ENCODE measurements at places on chromosomes 2 and 18.

- DNase-seq, result no peak
Measured at GRCh38 chr2:58204195-58204959, 36.7 kb downstream of the FANCL start.

- no peak for DNase-seq
Measured at GRCh38 chr2:85414761-85415553, 3.6 kb upstream of the SH2D6 start.

- DNase-seq, result no peak
Measured at GRCh38 chr18:70374154-70374553, 85.3 kb downstream of the SOCS6 start.

GRCh38 chr2:124450481-124450880, 425.4 kb downstream of the CNTNAP5 start:
- DNase-seq, result no peak

- no peak for DNase-seq
Measured at GRCh38 chr18:31439807-31440325, 7.7 kb upstream of the DSG3 start.

GRCh38 chr2:148764815-148765214, 110.2 kb upstream of the KIF5C start:
- no peak for DNase-seq

DNA sequence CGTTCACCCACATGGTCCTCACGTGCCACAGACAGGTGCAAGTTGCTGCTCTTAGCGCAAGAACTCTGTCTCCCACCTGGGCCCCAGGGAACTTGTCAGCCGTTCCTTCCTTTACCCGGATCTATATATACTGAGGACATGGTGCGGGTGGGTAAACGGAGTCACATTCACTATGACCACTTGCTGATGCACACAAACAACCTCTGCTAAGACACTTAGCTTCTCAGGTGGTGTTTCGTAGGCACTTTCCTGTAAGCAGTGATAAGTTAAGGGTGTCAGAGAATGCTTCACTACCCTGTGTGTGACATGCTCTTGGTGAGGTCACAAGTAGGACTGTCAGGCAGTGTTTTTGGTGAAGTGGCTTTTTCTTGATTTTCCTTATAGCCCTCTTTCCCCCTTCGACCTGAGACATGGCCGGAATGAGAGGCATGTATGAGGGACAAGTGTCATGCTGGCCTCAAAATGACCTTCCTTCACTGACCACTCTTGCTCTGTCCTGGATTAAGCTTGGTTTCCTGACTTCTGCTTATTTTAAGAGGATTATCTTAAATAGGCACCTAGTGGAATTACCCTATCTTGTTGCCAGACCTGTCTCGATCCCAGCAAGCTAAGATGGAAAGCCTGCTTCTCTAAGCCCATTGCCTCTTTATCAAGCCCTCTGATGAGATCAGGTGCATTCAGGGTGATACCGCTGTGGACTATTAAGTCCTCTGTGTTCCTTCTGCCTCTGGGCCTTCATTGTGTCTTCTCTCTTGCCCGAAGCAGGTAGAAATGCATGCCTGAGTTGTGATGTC, 97.1 kb upstream of the CELF4 start:
- no peak for DNase-seq

- no peak for DNase-seq
Measured at GRCh38 chr2:21646345-21646744, 522.6 kb downstream of the TDRD15 start.

GRCh38 chr2:96832754-96833507, 10.9 kb downstream of the ANKRD23 start:
- DNase-seq, result no peak

- DNase-seq, result no peak
Measured at GRCh38 chr2:133109772-133110171, 439.8 kb upstream of the LYPD1 start.

- no peak for DNase-seq
Measured at GRCh38 chr2:70116936-70117552, 29.8 kb downstream of the PCBP1 start.

DNA sequence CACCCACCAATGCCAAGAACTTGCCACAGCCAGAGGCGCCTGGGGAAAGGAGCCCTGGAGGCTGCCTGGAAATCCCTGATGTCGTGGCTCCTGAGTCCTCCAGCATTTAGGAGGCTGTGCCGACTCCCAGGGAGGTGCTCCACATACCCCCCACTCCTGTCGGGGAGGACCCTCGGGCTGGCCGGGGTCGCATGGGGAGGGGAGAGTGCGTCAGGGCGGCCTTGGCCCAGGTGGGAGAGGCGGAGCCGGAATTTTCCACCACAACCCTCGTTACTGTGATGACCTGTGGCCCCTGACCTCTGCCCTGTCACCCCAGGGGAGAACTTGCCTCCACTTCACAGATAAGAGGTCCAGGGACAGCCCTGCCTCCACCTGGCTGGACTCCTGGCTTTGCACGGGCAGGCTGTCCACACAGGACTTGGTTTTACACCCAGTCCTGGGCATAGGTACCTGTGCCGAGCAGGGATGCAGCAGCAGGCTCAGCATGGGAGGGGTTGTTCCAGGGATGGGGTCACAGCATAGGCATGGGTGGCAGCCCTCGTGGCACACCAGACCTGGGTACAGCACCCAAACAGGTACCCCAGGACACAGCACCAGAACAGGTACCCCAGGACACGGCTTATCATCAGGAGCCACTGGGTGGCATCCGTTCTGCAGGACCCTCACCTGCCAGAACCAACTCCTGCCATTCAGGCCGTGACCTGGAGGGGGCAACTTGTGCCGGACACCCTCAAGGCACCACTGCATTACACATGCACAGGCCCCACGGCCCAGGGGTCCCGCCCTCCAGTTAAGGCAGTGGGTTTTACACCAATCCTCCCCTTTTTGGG, 12.3 kb upstream of the AGXT start:
- DNase-seq, result no peak

GRCh38 chr2:99485824-99486223, 4.0 kb downstream of the REV1 start:
- DNase-seq, result no peak

- no peak for DNase-seq
Measured at GRCh38 chr2:16746833-16747232, 81.2 kb upstream of the CYRIA start.

- no peak for DNase-seq
Measured at GRCh38 chr18:70181015-70181414, 24.5 kb downstream of the RTTN start.

GRCh38 chr18:32443706-32444215, 26.9 kb downstream of the GAREM1 start:
- DNase-seq, result no peak

- no peak for DNase-seq
Measured at GRCh38 chr2:154537843-154538450, 160.5 kb upstream of the KCNJ3 start.

GRCh38 chr2:134458950-134459349, 205.1 kb downstream of the MGAT5 start:
- no peak for DNase-seq

DNA sequence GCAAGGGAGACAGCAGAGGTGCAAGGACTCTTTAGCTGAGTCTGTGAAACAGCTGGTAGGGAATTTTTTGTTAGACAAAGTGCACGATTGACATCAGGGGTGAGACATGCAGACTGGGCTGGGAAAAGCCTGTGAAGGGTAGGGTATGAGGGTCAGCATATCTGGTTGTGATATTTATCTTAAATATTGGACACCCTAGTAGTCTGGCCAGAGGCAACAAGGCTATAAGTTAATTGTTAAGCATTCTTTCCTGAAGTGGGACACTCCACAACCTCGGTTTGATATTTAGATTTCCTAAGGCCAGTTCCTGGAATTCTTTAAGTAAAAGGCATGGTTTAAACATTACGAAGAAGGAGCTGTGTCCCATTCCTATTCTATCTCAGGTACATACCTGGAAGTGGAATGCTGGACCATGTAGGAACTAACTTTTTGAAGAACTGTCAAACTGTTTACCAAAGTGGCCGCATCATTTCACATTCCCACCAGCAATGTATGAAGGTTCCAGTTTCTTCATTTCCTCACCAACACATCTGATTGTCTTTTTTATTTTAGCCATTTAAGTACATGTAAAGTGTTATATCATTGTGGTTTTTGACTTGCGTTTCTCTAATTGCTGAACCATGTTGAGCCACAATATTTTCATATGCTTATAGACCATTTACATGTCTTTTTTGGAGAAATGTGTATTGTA, 22.5 kb downstream of the EHBP1 start:
- no peak for DNase-seq

DNA sequence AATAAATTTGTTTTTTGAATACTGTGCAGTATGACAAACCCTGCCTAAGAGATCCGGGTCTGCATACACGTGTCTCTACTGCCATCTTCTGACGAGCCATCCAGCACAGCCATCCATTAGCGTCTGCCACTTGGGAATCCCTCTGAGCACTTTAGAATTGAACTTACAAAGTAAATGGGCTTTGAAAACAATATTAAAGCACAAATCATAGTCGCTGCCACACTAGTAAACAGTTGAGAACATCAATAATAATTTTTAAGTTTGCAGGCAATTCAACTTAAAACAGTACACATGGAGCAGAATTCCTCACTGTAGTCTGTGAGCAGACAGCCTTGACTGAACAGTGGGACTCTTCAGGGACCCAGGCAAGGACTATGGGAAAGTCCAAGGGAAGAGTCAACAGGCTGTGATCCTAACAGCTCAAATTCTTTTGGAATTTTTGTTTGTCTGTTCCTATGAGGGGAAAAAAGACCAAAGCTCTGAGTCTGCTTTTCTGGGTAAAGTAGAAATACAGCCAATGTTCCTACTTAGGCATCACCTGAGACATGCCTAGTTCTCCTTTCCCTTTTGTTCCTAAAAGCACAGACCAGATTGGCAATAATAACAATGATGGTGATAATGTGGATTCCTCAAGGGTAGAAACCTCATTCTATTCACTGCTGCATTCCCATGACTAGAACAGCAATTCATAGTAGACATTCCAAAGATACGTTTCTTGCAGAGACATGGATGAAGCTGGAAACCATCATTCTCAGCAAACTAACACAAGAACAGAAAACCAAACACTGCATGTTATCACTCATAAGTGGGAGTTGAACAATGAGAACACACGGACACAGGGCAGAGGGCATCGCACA, 92.9 kb downstream of the MREG start:
- DNase-seq, result peak; percentile 59

GRCh38 chr18:77111449-77111848, 21.1 kb downstream of the MBP start:
- DNase-seq, result no peak

GRCh38 chr2:203451011-203451410, 84.1 kb downstream of the RAPH1 start:
- DNase-seq, result no peak

DNA sequence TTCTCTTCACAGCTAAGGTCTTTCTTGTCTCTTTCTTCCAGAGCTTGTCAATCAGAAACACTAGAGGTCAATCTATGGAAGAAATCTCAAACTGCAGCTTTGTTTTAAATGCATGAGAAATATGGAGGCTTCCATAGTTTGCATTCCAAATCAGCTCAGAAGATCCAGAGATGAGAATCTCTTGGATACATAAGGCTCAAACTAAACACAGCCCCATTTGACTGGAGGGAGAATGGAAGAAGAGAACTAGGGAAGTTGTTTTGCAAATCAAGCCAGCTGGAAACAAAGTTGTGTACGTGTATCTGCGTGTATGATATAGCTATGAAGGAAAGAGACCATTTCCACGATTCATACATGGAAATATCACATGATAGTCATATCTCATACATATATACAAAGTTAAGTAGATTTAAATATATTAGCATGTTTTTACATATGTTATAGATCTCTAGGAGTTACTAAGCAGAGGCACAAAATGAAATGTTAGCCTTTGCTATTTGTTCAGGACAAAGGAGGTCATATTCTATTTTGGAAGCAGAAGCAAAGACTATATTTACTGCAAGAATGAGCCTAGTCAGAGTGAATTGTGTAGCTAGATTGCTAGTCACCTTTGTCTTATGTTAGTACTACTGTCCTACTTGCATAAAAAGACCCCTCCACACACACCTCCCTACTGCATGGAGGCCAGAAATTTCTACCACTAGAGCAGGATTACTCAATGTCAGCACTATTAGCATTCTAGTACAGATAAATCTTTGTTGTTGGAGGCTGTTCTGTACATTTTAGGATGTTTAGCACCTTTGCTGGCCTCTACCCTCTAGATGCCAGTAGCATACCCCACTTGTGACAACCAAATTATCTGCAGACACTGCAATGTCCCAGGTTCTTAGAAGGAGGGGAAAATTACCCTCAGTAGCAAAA, 303.5 kb upstream of the CHAC2 start:
- DNase-seq, result no peak

DNA sequence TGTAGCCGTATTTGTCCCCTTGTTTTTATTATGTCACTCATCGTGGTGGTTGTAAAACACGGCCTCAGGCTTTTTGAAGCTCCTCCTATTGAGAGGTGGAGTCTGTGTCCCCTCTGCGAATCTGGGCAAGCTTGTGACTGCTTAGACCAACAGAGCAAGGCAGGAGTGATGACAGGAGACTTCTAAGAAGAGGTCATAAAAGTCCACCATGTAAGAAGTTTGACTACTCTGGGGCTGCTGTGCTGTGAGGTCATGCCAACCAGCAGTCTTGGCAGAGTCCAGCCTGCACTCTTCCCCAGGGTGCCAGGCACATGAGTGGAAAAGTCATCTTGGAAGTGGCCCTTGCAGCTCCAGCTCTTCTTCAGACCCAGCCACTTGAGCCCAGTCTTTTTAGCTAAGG, 83.8 kb upstream of the SPTBN1 start:
- no peak for DNase-seq

DNA sequence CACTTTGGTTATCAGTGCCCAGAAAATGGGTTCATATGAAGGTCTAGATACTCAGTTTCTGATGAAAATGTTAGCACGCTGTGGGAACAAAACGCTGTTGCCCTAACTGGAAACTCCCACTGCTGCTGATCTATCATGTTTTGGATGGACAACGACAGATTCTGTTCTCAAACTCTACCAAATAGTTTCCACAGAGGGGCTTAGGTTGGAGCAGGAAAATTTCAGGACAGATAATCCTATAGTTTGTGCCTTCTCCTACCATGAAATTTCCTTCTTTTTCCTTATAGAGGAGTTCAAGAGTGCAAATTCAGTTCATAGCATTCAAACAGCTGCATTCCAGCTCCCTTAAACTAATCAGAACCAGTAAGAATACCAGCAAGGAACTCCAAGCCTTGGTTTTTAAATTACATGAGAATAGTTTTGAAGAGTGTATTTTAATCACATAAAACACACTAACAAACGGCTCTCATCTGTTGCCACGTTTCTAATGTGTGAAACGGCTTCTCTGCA, 58.7 kb upstream of the RALBP1 start:
- DNase-seq, result no peak

- no peak for DNase-seq
Measured at GRCh38 chr2:125169022-125169763, 1144.1 kb downstream of the CNTNAP5 start.

GRCh38 chr2:234493796-234494195, 3.1 kb downstream of the ARL4C start:
- no peak for DNase-seq

Measured in activated T-cell treated with anti-CD3 and anti-CD28 coated beads, Interleukin-2, amount 50 U/mL, for 72 hours (primary cell).